ENCODE measurements at places on chromosomes 4 and X.

GRCh38 chr4:91111556-91111955, 984.4 kb downstream of the CCSER1 start:
- no peak for DNase-seq

GRCh38 chr4:123661080-123661737, 264.6 kb downstream of the SPRY1 start:
- DNase-seq, result no peak

DNA sequence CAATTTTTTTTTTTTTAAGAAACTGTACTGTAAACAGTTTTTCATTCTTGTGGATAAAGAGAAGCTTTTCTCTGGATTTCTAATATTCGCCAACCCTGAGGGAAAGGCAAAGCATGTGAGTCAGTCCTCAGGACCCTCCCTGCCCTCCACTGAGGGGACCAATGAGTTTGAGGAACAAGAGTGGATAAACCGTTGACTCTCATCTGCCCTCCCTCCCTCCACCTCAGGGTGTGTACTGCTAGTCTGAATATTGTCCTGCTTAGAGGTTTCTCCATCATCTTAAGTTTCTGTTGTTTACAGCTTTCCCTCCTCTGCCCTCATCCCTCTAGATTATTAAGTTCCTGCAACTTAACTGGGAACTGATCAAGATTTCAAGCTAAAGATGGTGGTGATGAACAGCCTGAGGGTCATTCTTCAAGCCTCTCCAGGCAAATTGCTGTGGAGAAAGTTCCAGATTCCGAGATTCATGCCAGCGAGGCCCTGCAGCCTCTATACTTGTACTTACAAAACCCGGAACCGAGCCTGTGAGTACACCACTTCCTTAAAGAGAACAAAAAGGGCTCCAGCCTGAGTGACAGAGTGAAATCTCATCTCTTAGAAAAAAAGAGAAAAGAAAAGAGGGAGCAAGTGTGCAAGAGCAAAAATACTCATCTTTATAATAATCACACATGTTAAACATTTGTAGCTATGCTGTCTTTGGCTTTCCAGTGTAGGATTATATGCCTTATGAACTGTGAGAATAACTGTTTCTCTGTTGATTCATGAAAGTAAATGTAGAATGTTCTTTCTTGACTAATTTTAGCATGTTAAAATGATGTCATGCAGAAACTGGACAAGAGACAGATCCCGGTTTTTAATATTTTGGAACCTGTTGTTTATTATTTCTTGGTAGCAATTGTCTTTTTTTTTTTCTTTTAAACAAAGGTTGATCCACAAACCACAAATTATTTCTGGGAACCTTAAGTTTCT, 11.9 kb downstream of the CA5B start:
- no peak for DNase-seq

DNA sequence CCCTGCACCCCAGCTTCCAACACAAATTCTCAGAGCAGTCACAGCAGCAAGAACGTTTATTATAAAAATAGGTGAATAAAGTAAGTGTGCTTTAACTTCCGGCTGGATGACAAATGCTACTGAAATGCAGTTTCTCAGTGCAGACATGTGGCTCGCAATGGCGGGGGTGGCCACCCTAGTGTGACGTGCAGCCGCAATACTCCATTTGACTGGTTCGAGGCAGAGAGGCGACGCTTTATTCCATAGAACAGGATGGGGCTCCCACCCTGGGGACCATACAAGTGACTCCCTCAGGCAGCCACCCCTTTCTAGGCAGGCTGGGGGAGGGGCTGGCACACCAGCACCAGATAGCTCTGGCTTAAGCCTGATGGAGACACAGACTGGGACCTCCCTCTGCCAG, 14.5 kb downstream of the TNIP2 start:
- DNase-seq, result no peak

DNA sequence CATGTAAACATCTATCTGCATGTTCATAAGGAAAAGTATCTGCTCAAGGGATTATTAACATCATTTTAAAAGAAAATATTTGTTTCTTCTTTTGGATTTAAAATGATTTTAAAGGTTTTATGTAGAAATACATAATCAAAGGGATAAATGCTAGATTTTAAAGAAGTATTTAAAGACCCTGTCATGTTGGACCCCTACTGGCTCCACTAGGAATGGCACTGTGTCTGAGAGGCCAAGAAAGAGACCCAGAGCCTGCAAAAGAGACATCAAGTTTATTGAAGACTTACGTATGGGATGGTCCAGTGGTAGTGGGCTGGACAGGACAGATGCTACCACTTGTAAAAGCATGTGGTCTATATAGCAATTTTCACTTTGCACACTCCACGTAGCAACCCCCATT, 78.7 kb upstream of the PCDH18 start:
- DNase-seq, result no peak

DNA sequence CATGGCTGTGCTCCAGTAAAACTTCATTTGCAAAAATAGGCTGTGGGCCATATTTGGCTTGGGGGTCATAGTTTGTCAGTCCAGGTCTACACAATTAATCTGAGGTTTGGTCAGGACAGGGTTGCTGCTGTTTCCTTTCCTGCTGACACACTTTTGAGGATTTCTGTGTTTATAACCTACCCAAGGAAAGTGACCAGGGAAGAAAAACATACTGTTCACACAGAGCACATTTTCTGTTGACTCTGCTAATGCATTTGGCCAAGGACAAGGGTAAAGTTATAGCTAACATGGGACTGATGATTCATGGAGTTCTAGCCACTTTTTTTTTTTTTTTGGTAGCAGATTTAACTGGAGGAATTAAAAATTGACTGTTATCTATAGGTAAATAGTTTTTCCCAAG, 43.9 kb upstream of the GEMIN8 start:
- DNase-seq, result no peak

DNA sequence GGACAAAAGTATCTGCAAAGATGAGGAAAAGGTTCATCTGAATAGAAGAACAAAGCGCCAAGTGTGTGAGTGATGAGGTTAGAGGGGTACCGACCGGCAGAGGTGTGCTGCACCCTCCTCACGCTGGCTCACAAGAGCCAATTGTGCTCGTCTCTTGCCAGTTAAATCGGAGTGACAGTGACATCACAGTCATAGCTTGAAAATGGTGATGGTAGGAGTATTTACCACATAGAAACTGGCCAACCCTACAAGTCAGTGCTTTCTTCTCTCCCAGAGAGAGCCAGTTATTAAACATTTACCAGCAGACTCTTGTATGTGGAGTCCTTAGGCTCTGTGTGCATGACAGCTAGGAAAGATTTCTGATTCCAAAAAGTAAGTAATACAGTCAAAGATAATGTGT, 32.4 kb downstream of the CLDN22 start:
- no peak for DNase-seq

DNA sequence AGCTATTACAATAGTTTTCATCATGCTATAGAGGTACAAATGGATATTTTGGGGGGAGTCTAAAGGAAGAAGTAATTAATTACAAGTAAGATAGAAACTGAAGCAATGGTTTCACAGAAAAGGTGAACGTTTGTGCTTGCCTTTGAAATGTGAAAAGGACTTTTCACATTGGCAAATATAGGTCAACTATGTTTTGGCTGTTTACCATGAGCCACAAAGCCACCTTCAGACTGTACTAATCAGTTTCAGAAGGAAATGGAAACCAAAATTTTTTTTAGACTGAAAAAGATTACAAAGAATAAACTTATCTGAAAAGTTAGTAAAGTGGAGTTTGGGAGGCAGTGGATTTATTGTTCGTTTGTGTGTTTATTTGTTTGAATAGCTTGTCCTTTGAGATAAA, 32.1 kb downstream of the SYTL5 start:
- DNase-seq, result no peak

- DNase-seq, result no peak
Observed at GRCh38 chr4:47631161-47631560, 146.1 kb downstream of the ATP10D start.

- no peak for DNase-seq
Observed at GRCh38 chr4:110904435-110905065, 281.7 kb upstream of the PITX2 start.
